CD4-positive, alpha-beta T cell (primary cell): ENCODE measurements at places on chromosomes 3 and 15.

- DNase-seq, result no peak
Measured at GRCh38 chr3:147383617-147384016, 22.7 kb downstream of the ZIC4 start.

DNA sequence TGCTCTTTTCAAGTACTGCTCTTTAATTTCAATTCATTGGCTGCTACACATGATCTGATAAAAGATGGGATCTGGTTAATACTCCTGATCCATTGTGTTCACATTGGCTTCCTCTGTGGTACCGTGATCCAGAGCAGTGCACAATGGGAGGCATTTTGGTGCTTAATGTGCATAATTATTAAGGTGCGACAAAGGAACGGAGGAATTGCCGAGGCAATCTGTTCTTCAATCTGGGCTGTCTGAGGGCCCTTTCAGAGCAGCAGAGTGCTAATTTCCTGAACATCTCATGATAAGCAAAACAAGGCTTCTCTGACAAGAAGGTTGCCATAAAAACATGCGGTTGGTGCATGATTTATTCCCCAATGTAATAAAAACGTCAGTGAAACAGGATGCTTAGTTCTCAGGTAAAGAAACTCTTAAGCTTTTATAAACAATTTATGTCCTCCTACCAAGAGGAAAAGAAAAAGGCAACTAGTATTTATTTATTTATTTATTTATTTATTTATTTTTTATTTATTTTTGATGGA lies 64.0 kb upstream of the EPHA3 start:
- no peak for DNase-seq

DNA sequence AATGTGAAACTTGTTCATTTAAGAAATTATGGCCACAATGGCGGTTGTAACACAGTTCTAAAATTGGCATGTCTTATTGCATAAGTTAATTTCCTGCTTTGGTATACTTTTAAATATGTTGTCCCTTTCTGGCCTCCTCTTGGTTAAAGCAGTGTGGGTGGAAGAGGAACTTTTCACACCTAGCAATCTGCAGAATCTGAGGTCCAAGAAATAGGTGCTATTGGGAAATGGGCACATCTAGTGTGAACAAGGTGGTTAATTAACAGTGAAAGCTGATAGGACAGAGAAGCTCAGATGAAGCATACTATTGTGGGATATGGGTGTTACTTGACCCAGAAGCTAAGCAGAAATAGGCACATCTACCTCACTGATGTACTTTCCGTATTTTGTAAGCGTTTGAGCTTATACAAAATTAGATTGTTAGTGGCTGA lies 10.6 kb downstream of the CMC1 start:
- DNase-seq, result no peak

DNA sequence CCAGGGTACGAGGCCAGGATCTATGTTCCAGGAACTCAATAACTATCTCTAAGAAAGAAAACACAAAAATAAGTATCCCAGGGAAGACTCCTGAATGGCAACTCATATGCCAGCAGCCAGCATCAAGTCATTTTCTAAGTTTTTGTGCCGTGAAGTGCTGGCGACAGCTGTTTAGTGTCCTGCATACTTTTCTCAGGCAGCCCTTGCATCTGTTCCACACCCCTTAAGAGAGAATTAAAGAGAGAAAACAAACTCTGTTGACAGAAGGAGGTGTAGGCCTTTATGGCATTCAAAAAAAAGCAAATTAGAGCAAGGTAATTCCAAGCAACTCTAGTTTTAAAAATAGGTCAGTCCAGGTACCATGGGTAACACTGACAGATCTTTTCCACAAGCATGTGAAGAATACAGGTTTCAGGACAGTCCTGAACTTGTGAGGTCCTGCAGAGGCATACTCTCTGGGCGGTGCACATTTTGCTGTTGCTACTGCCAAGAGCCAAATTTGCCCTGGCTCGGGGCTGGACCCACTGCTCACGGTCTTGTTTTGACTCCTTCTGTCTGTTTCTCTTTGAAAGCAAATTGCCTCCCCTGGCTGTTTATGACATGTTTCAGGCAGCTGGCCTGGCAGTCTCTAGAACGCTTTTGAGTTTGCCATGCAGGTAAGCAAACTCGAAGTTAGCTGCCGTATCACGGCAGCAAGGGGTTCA lies 252.1 kb upstream of the ADAMTS9 start:
- no peak for DNase-seq

DNA sequence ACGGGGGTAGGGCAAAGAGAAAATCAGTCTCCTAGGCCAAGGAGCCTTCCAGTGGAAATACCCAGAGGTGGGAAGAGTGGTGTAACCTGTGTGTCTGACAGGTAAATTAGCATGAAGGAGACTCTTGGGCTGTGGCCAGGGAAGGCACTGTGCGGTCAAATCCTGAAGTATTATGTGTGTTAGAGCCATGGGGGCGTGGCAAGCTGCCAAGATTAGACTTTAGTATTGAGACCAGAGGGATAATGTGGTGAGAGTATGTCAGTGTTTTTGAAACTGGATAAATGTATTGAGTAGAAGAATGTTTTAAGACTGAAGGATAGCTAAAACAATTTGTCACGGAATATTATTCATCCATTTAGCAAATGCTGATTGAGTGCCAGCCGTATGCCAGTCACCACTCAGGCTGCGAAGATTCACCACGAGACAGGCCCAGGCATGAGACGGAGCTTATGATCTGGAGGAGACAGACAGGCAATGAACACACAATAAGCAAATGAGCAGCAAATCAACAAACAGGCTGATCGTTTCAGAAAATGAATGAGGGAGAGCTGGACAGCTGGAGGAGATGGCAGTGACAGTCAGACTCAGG lies 445.9 kb downstream of the MCTP2 start:
- DNase-seq, result no peak

- DNase-seq, result no peak
Measured at GRCh38 chr15:64643685-64644084, 131.7 kb downstream of the RBPMS2 start.

GRCh38 chr3:111068574-111068973 lies 3.0 kb upstream of the NECTIN3 start:
- DNase-seq, result no peak

DNA sequence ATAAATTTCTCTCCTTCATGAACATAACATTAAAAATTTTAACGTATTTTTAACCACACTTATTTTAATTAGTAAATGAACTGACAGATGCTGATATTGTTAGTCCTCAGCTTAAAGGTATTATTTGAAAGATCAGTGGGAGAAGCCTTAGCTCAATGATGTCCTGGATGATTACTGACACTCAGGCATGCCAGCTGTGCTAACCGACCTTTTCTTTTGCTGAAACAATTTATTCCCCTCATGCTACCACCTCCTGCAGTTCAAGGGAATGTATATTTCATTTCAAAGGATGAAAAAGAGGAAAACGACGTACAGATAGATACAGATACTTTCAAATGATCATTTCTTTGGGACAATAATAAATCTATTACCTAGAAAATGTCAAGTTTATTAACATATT lies 620.8 kb downstream of the FGF12 start:
- DNase-seq, result no peak

DNA sequence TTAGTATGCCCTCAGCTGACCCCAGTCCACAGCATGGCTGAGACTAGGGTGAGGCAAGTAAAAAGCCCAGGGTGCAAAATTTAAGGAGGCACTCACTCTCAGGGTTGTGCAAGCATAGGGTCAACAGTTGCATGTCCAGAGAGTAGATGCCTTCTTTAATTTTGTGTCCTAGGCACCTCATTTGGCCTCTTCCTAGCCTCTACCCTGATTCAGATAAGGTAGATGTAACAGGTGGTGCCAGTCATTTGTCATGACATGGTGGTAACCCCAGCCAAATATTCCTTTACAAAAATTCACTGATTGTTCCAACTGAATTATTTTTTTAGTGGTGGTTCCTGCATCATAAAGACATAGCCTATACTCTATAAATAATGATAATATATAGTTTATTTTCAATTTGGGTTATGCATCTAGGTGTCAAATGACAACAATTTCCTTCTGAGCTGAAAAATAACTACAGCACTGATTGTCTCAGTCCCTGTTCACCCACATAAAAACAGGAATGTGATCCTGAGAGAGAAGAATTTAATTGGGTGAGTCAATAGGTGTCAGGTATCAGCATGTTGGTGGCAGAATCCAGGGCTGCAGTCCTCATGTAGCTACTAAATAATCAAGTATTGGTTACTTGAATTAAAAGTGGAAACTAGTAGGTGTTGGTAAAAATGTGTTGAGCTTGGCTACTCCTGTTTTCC lies 44.2 kb upstream of the TIPARP start:
- DNase-seq, result no peak
